ENCODE measurements at places on chromosomes 16 and 17.
A peak's percentile ranks its signal among the peaks of the same experiment; 100 is the strongest.

GRCh38 chr17:6496116-6496481, 51.8 kb downstream of the PIMREG start:
- DNase-seq, result no peak

DNA sequence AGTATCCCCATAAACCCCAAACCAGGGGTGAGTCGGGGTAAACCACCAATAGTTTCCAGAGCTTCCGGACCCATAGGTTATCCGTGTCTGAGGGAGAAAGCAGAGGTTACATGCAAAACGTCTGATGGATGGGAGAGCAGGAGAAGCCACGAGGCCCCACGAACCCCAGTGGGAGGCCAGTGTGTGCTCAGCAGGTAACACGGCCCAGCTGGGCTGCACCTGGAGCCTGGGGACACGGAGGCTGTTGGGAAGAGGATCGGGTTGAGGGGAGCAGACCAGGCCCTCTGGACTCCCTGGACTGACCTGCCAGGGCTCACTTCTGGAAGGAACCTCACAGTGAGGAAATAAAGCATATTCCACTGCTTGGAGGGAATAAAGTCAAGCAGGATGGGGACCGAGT, 78.1 kb downstream of the SEC14L1 start:
- no peak for DNase-seq

DNA sequence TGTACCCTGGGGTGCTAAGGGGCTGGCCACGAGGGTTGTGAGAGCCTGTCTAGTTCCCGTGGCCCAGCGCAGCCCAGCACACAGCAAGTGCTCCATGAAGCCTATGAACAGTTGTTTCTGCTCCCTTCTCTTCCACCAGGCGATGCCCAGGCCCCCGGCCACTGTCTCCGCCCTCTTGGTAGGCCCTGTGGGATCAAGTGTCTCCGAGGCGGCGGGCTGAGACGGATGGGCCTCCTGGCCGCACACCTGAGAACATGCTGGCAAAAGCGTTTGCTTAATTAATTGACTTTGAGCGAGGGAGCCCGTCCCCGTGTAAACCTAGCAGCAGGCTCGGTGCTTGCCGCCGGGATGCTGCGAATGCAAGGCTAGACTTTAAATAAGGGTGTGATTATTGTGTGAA, 129.7 kb upstream of the GSE1 start:
- no peak for DNase-seq

- no peak for DNase-seq
Measured at GRCh38 chr17:9225305-9226101, 204.2 kb downstream of the NTN1 start.

GRCh38 chr16:49023050-49023449, 258.6 kb downstream of the CBLN1 start:
- no peak for DNase-seq

DNA sequence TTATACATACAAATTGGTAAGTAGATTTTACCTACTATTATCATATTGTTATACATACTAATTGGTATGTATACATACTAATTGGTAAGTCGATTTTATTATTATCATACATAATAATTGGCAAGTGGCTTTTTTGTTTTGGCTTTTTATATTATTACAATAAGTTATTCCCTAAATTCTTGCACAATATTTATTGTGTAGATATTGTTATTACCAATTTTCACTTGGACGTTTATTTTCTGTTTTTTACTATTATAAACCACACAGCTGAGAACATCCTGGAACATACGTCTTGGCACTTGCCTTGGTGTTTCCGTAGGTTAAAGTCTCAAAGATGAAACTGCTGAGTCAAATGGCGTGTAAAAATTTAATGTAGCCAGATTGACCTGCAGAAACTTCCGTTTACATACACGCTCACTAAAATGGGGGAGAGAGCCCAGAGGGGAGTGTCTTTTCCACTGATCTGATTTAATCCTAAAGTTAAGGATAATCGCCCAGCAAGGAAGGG, 18.9 kb downstream of the GNGT2 start:
- DNase-seq, result no peak

GRCh38 chr17:83055911-83056582, 23.4 kb upstream of the METRNL start:
- DNase-seq, result no peak

DNA sequence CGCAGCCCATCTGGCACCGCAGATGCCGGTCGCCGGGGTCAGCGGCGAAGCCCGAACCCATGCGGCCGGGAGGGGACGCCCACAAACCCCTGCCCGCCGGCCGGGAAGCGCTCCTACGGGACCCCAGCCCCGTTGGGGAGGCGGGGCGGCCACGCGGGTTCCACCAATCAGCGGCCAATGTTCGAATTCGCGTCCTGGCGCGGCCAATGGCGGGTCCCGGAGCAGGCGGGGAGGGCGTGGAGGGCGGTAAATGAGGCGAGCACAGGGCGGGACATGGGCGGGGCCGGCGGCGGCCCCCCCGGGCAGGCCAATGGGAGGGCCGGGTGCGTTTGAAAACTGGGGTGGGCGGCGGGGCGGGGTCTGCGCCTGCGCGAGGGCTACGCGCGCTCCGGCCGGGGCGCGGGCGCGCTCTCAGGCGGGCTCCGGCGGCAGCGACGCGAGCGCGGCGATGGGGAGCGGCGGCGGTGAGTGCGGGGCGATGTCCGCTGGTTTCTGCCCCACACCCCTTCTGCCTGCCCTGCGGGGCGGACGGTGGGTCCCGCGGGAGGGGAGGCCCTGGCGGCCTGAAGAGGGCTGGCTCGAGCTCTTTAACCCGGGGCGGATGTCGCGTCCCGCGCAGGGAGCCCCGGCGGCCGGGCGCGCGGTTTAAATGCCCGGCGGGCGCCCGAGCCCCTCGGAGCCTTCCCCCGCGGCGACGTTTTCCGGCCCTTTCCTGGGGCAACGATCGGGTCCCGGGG, at the start of gene CCNF:
CCNF (plus strand) TSS at position 414 of the 737 bp plus-strand sequence; CDS start at position 449, 35 bp downstream.
- DNase-seq, result peak; percentile 99

- no peak for DNase-seq
Measured at GRCh38 chr17:41781404-41782110, 5.0 kb downstream of the JUP start.

DNA sequence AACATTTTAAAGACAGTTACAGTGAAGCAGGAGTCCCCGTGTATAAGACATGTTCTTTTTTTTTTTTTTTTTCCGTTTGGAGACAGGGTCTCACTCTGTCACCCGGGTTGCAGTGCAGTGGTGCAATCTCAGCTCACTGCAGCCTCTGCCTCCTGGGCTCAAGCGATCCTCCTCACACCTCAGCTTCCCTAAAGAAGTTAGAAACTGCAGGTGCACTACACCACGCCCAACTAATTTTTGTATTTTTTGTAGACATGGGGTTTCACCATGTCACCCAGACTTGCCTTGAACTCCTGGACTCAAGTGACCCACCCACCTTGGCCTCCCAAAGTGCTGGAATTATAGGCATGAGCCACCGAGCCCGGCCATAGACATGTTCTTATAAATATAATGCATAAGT, 3.0 kb downstream of the EVI2B start:
- no peak for DNase-seq

DNA sequence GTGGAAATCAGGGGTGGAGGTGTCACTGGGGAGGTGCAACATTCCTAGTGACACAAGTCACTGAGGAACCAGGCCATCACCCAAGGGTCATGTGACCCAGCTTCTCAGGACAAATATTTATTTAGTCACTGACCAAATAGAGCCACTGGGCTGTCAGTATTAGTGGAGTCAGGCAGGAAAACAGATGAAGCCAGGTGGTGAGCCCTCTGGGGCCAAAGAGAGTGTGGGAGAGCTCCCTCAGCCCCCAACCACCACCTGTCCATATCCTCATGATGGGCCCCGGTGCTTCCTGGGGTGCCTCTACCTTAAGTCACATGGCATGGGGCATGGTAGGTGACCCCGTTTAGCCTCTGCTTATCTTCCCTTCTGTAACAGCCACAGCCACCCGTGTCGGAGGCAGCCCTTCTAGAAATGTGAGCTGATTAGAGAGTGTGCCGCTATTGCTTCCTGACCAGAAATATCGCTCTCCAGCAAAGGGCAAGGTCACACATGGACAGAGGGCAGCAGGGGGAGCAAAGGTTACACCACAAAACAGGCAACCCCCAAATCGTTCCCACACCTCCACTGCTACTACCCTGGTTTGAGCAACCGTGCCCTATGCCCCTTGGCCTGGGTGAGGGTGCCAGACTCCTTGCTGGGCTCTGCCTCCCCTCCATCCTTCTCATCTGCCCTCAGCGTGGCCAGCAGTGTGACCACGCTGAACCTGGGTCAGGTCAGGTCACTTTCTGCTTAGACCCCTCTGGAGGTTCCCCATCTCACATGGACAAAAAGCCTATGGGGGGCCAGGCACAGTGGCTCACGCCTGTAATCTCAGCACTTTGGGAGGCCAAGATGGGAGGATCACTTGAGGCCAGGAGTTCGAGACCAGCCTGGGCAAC, 8.6 kb upstream of the AKTIP start:
- DNase-seq, result no peak

GRCh38 chr17:31444026-31444425, 52.6 kb downstream of the RAB11FIP4 start:
- DNase-seq, result no peak

DNA sequence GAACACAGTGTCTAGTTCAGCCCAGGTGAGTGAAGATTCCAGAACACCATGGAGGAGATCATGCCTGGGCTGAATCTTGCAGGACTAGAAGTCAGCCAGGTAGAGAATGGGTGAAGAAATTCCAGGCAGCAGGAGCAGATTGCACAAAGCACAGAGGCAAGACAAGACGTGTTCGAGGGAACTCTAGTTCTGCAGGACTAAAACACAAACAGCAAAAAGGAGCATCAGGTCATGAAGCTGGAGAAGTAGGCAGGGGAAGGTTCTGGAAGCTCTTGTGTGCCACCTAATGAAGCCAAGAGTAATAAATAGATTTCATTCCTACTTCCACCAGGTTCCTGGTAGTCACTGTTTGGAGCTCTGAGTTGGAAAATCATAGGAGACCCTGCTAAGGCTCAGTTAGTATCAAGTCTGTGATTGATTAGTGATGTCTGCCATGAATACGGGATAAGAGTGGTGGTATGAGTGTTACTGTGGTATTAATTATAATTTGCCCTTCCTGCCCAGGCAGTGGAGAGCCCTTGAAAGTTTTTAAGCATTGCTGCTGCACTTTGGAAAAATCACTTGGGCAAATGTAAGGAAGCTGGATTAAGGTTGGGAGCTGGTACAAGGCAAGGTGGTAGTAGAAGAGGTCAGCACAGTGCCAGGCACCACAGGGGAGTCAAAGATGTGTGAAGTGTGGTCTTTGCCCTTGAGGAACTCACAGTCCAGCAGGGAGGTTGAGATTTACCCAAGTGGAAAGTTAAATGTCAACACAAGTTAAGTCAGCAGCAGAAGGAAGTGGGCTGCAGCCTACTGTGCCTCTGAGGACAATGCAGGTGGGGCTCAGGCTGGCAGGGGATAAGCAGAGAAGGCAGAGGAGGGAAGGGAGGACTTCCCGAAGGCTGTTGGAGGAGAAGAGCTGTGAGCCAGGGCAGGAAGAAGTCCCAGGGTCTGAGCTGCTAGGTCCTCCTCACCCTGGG, 13.5 kb upstream of the FOXN1 start:
- no peak for DNase-seq

DNA sequence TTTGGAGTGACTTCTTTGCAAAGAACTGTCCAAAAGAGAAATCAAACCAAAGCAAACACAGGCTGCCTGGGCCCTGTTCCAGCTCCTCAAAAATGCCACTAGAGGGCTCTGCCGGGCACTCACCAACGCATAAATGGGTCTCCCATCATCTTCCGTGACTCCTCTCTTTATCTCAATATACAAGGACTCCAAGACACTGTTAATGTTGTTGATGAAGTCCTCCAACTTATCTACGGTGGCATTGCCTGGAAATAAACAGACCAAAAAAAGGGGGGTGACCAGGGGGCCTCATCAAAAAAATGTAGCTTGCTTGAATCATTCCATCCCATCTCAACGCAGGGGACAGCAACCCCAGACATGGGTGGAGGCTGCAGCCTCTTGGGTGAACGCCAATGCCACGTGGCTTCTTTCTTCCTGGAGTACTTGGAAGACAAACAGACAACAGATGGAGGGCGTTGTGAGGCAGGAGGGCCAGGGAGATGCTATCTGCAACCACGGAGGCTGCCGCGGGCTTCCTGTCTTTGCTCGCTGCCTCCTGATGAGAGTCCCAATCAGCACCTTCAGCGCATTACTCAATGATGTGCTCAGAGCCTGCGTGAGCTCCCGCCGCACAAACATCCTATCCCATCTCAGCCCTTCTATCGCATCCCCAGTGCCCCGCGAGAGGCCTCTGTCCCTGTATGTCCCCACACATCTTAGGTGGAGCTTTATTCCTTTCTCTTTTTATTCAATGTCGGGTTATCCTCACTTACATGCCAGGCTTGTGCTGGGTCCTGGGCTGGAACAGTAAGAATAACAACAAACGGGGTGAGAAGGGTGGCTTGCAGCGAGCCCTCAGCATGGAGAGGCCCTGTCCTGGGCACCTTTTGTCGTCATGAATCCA, 32.0 kb downstream of the KDM8 start:
- no peak for DNase-seq

DNA sequence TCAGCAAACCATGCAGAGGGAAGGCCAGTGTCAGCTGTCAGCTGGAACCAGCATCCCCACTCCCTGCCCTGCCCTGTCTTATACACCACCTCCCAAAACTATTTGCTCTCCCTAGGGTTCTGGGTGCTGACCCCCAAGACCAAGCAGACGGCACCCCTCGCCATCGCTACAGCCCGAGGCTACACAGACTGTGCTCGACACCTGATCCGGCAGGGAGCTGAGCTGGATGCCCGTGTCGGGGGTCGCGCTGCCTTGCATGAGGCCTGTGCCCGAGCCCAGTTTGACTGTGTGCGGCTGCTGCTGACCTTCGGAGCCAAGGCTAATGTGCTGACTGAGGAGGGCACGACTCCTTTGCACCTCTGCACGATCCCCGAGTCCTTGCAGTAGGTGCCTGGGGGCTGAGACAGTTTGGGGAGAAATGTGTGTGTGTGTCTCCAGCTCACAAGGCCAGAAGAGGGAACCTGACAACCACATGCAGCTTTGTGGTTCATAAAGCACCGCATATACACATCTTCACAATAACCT, 1.5 kb downstream of the ASB16 start:
- no peak for DNase-seq

DNA sequence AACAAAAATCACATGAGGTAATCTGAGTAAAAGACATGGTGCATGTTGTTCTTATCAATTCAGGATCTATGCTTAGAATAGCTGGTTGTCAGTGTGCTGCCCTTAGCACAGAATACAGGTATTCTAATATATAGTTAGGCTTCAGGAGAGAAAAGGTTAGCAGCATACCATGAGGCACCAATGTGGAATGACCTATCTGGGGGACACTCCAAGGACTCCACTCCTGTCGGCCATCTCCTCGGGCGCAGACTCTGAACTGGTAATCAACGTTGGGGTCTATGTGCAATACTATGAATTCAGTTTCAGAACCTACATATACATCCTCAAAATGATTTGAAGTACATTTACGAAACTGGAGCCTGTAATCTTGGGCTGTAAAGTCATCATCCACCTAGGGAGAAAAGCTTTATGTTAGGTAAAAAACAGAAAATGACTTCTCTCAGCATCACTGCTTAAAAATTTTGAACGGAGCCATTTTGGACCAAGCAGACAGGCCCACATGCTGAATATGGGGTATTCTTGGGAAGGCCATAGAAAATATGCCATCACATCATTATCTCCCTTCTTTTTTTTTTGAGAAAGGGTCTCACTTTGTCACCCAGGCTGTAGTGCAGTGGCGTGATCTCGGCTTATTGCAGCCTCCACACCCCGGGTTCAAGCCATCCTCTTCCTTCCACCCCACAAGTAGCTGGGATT, 31.1 kb downstream of the CRLF3 start:
- DNase-seq, result no peak

- no peak for DNase-seq
Measured at GRCh38 chr17:16573466-16573865, 4.5 kb upstream of the ZNF287 start.

Measured in GM12891 (cell line).